Activated T-helper 1 cell treated with anti-CD3 and anti-CD28 coated beads, Interleukin-2, amount 50 U/mL, for 16 hours (primary cell): ENCODE measurements at places on chromosomes 7 and 10.

GRCh38 chr7:30888747-30889146 lies 22.9 kb upstream of the AQP1 start:
- no peak for DNase-seq

- DNase-seq, result no peak
Observed at GRCh38 chr7:983616-984071, 663 bp downstream of the CYP2W1 start.

DNA sequence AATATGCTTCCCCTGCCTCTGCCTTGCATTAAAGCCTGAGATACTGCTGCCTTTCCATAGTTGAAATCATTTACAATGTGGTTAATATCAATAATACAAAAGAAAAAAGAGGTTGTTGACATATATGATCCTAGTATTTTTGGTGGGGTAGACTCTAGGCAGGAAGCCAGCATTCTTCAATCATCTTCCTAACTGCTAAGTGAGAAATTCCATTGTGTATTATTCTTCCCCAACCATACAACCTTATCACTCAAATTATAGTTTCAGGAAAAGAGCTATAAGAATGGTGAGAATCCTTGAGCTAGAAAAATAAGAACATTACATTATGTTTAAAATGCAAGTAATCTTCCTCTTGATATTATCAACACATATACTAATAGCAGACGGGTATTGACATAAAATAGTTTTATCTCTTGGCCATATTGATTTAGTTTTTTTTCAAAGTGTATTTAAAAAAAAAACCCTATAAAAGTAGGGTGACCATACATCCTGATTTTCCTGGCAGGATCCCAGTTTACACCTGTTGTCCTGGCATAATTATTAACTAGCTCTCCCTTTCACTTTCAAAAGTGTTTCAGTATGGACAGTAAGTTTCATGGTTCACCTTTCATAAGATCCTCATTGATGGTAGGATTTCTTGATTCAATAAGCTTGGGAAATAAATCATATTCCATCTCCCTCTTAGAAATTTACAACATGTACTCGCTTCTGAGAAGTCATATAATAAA lies 33.4 kb upstream of the WASL start:
- no peak for DNase-seq

- no peak for DNase-seq
Observed at GRCh38 chr10:45261946-45262345, 53.5 kb downstream of the OR13A1 start.
